ENCODE measurements at places on chromosomes 6 and 20. TPM values are rescaled to one million over a fixed set of nuclear protein-coding genes. Genes with fewer than 3 reads are reported as not detected.

DNA sequence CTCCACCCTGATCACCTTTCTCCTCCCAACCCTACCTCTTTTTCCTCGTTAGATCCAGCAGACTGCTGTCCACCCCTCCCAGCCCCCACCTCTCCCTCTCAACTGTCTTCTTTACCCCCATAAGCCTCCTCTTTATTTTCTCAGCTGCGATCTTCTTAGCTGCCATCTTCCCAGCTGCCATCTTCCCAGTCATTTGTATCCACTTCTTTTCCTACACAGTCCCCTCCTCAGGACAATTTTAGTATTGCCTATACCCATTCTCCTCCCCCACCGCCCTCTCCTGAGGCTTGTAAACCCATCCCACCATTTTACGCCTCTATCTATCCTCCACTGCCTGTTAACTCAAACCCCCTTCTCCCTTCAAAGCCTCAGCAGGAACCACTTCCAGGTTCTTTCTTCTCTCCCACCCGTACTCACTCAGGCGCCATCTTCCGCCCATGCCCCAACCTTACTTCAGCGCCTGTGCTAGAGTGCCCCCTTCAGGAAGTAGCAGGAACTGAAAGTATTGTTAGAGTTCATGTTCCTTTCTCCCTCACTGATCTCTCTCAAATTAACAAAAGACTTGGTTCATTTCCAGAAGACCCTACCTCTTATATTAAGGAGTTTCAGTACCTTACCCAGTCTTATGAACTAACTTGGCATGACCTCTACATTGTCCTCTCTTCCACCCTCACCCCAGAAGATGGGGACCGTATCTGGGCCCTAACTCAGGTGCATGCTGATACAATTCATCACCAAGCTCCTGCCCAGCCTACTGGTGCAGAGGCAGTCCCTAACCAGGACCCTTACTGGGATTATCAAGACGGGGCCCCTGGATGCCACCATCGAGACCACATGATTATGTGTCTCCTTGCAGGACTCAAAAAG is 236.0 kb downstream of the ADGRG6 start:
- no peaks in the 10 kb centered on the region for H3K4me1 ChIP-seq
- H3K36me3 ChIP-seq = no peaks in the 10 kb centered on the region
- H3K4me3 ChIP-seq = no peak overlapping the region
- H3K27ac ChIP-seq = no peak overlapping the region

The MEI4 gene
- total RNA-seq = not detected

GRCh38 chr20:32157611-32158010 is 48.1 kb downstream of the TM9SF4 start:
- H3K36me3 ChIP-seq = peaks cover 35% of the 10 kb centered on the region
- H3K4me3 ChIP-seq = no peak overlapping the region
- no peak for DNase-seq
- H3K27me3 ChIP-seq = no peaks in the 10 kb centered on the region
- no peak overlapping the region for H3K27ac ChIP-seq

DNA sequence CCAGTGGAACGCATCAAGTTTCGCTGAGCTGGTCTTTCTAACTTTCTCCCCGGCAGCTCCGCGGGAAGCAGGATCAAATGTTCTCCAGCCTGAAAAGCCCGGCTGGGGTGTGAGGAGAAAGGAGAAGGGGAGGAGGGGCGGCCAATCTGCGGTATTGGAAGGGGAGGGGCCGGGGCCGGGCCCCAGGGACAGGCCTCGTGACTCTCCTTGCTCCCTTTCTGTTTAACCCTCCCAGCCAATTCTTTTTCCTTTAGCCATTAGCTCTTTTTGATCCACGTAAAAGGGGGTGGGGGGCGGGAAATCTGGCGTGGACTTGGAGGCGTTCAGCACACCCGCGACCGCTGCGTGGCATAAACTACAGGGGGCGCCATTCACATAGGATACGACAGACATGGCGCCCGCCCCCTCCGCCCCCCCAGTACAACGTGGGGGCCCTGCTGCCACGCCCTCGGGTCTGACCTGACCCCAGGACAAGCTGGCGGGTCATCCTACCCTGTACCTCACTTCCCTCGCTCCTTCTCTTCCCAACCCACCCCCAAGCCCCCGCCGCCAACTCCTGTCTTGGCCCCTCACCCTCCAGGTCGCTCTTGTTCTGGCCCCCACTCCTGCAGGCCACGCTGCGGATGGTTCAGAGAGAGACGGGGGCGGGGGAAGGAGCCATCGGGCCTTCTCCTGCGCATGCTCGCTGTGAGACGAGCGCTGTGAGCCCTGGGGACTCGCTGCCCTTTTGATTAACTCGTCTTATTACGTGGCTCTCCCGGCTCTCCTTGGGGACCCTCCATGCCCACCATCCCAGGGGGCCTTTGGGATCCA is 7.8 kb upstream of the MDGA1 start:
- peaks cover 5% of the 10 kb centered on the region for H3K4me1 ChIP-seq
- no peak overlapping the region for H3K27ac ChIP-seq
- H3K36me3 ChIP-seq = no peaks in the 10 kb centered on the region
- peak overlapping the region; percentile 38 for H3K4me3 ChIP-seq
- H3K27me3 ChIP-seq = 0 out of 2 replicates have a peak, but pooled peaks cover 3% of the 10 kb centered on the region

GRCh38 chr6:135305684-135306083 is 124.6 kb downstream of the MYB start:
- no peaks in the 10 kb centered on the region for H3K4me1 ChIP-seq
- no peak overlapping the region for H3K27ac ChIP-seq
- no peaks in the 10 kb centered on the region for H3K27me3 ChIP-seq
- H3K36me3 ChIP-seq = no peaks in the 10 kb centered on the region
- no peak for DNase-seq

All from GM12878 (cell line).